ENCODE measurements at places on chromosomes 4 and X.

GRCh38 chr4:26067035-26067434 lies 153.0 kb downstream of the SMIM20 start:
- DNase-seq = no peak

GRCh38 chrX:22220941-22221340 lies 51.8 kb upstream of the CBLL2 start:
- peak; percentile 85 for DNase-seq

DNA sequence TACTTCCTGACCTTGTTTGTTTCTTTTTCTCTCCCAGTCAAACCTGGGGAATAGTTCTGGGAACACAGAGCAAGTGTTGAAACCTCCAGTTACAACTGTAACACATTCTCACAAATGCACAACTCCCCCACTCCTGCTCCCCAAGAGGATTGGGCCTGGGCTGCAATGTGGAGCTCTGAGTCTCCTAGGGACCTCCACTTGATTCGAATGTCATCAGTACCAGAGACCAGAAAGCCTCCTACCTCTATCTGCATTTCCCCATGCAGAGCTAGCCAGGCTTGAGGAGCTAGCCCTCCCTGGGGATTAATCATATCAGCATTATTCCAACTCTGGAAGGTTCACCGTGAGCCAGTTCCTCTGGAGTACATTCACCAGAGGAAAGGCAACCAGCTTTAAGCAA lies 41.7 kb upstream of the CITED1 start:
- no peak for DNase-seq

DNA sequence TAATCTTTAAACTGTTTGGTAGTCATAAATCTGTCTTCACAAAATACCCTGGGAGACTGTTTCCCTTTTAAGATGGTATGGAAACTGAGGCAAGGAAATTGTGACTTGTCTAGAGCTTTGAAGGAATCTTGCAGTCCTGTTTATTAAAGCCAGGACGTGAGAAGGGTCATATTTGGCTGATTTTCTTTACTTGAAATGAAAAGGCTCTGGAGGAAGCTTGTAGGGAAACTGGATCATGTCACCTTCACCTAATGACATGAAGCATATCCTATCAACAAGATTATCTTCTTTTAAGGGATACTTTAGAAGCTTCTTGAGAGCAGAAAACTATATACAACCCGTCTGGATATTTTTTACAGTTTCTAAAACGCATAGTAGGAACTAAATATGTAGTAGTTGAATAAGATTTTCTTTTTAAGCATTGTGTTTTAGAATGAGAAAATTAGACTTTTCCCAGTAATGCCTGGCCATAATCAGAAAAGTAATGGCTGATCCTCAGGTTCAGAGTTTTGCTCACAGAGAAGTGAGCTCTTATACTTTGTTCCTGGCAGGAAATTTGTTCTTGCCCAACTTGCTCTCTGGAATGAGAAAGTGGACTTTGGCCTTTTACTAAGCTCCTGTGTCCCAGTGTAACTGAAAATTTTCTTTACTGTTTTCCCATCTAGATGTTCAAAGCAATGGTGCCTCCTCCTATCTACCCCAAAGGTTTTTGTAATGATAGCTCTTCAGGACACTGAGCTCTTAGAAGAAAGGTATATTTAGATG lies 136.8 kb upstream of the AFF2 start:
- DNase-seq = no peak

DNA sequence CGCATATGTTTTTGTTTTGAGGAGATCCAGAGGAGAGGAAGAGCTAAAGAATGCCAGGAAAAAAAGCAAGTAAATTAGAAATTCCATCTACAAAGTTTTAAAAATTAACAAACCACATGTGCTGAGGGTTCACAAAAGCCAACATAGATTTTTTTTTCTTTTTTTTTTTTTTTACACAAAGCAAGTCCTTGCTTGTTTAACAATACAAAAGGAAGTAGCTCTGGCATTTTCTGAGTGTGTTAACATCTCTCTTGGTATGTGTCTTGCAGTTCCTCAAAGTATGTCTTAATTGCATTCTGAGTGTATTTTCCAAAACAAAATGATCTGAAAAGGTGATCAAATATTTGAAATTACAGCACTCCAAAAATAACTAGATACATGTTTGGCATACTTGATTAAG lies 1682.7 kb upstream of the AGA start:
- no peak for DNase-seq

- peak; percentile 48 for DNase-seq
Measured at GRCh38 chrX:41553688-41554087, 106.5 kb downstream of the NYX start.

- DNase-seq = peak; percentile 87
Measured at GRCh38 chr4:122873821-122874593, 47.4 kb downstream of the FGF2 start.

DNA sequence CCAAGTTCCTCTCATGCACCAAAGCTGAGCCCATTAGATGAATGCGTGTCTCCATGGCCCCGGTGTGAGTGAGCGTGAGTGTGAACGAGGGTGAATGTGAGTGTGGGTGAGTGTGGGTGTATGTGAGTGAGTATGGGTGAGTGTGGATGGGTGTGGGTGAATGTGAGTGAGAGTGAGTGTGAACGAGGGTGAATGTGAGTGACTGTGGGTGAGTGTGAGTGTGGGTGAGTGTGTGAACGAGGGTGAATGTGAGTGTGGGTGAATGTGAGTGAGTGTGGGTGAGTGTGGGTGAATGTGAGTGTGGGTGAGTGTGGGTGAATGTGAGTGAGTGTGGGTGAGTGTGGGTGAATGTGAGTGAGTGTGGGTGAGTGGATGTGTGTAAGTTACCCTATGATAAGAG lies 1521.8 kb upstream of the TENM3 start:
- DNase-seq = no peak

- no peak for DNase-seq
Measured at GRCh38 chrX:137234651-137235402, 201.0 kb upstream of the GPR101 start.

DNA sequence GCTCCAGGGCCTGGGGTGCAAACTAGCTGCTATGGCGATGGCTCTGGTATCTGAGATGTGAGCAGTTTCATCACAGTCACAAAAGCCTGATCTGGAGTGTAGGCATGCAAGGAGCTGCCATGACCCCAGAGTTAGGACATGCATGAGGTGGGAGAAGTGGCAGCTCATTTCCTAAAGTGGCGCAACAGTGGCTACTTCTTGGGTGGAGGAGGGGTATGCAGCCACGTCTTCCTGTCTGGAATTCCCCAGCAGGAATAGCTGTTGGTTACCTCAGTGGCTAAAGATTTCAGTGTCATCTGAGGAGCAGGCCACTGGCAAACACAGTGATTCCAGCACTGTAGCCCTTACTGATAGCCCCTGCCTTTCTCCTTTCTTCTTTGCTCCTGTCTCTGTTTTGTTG lies 1382.5 kb downstream of the C4orf33 start:
- DNase-seq = peak; percentile 72

- DNase-seq = peak; percentile 89
Measured at GRCh38 chr4:14916554-14917297, 85.6 kb upstream of the CPEB2 start.

GRCh38 chr4:38381788-38382187 lies 282.2 kb upstream of the KLF3 start:
- no peak for DNase-seq

GRCh38 chrX:125604448-125604847 lies 284.8 kb downstream of the TEX13C start:
- no peak for DNase-seq

DNA sequence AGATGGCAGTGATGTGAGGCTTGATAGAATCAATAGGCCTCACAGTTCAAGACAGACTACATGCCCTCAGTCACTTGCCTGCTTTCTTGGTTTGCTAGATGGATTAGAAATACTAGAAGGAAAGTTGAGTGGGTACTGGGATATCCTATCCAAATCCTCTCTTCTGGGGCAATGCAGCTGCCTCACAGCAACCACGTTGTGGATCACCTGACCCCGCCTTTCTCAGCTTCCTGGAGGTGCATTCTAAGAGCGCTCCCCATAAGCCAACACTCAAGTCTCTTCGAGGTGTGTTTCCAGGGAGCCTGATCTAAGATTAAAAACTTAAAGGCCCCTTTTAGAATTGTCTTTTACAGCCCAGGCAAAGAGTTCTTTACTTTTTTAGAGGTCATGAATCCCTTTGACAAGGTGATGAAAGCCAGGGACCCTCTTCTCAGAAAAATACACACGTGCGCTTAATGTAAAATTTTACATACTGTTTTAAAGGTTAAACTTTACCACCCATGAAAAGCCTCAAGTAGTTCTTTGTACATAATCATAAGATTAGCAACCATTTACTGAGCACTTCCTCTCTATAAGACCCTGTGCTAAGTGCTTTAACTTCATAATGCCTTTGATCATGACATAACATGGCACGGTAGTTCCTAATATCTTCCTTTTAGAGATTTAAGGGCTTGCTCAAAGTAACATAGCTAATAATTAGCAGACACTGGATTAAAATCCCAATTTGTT lies 840 bp upstream of the RPL34 start:
- DNase-seq = no peak

DNA sequence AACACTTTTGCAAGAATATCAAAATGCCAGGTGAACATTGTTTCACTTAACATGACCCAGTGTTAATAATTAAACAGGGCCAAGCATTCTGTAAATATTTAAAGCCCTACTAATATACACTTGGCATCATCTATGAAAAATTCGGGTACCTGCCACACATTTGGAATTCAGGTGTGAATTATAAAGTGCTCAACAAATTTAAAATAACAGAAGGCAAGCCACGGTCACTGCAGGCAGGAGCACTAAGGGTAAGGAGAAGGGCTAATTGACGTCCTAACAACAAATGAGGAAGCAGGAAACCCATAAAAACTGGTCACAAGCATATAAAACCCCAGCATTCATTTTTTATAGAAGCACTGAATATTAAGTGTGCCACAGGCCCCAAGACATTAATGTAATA lies 43.8 kb upstream of the CPEB2 start:
- DNase-seq = no peak

GRCh38 chrX:48720577-48721250 lies 24.2 kb downstream of the SUV39H1 start:
- no peak for DNase-seq

GRCh38 chrX:49053223-49054072 lies 5.4 kb upstream of the CCDC120 start:
- DNase-seq = peak; percentile 46

DNA sequence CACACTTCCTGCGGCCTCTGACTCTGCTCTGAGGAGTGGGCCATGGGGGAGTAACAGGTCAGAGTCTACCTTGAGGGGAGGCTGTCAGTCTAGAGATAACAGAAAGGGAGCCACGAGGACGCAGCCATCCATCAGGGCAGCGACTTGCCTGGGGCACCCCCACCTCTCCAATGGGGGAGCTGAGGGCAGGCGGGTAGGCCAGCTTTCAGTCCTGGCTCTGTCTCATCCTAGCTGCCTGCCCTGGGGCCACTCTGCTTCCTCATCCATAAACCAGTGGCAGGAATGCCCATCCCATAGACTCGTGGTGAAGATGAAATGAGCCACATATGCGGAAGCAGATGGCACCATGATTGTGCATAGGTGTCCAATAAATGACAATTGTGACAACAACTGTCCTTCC lies 13.2 kb downstream of the MAGED2 start:
- no peak for DNase-seq

DNA sequence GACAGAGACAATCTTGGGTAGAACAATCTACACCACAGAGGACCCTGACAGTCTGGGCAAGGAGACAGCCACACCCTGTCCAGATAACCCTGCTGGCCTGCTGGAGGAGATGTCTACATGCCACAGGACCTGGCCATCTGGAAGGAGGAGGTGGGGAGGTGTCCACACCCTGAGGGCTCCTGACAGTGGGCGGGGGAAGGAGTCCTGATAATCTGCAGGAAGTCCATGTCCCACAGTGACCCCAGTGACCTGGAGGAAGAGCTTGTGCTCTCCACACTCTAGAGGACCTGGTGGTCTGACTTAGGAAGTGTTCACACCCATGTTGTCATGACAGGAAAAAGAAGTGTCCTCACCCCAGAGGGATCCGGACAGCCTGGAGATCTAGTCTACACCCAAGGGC lies 5.5 kb downstream of the SUV39H1 start:
- no peak for DNase-seq

GRCh38 chr4:25978327-25978726 lies 64.3 kb downstream of the SMIM20 start:
- no peak for DNase-seq

- DNase-seq = no peak
Measured at GRCh38 chrX:17052210-17052609, 105.8 kb downstream of the REPS2 start.

DNA sequence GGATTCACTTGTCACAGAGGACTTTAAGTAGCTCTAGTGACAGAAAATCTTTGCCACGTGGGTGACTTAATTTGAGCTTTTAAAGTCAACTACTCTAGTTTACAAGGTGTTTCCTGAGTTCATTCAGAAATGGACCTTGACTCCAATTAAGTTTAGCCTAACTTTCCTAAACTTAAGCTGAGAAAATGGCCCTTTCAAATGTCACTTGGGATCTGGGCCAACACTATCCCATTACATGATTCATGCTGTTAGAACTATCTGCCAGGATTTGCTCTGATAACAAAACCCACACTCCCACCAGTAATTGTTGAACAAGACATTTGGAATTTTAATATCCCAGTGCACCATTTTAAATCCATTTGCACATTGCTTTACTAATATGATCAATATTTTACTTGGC lies 40.8 kb downstream of the C4orf46 start:
- peak; percentile 59 for DNase-seq

- DNase-seq = peak; percentile 21
Measured at GRCh38 chrX:154399527-154400368, 1.6 kb downstream of the RPL10 start.

- no peak for DNase-seq
Measured at GRCh38 chr4:7187168-7187535, 5.2 kb upstream of the SORCS2 start.

DNA sequence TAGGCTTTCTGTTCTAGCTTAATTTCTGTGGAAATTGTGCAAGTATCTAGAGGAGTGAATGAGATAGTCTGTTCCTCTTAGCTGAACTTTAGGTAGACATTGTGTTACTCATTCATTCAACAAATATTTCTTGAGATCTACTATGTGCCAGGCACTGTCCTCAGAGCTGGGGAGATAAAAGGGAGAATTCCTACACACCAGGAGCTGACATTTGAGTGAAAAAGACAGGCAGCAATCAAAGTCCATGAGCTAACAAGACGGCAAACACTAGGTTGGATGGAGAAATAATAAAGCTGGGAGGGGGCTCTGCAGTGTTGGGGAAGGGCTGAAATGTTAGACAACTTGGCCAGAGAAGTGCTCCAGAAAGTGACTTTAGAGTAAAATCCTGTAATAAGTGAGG lies 80.1 kb downstream of the MED28 start:
- no peak for DNase-seq

- DNase-seq = peak; percentile 69
Measured at GRCh38 chr4:145482209-145483037, 770 bp downstream of the SMAD1 start.

DNA sequence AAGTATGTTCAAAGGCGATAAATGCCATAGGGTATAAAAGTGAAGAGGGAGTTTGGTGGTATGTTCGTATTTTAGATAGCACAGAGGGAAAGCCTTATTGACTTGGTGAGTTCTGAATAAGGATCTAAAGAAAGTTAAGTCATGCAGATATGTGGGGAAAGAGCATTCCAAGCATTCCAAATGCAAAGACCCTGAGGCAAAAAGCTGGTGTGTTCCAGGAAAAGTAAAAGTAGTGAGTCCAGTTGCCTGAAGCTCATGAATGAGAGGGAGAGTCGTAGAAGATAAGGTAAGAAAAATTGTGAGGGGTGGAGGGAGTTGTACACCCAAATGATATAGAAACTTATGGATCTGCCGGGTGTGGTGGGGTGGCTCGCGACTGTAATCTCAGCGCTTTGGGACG lies 426.7 kb downstream of the RPA4 start:
- DNase-seq = peak; percentile 82

Measured in EL (cell line).